Type B pancreatic cell (in vitro differentiated cells): ENCODE measurements at places on chromosomes 1 and 21. TPM values are rescaled to one million over a fixed set of nuclear protein-coding genes. Genes with fewer than 3 reads are reported as not detected.

DNA sequence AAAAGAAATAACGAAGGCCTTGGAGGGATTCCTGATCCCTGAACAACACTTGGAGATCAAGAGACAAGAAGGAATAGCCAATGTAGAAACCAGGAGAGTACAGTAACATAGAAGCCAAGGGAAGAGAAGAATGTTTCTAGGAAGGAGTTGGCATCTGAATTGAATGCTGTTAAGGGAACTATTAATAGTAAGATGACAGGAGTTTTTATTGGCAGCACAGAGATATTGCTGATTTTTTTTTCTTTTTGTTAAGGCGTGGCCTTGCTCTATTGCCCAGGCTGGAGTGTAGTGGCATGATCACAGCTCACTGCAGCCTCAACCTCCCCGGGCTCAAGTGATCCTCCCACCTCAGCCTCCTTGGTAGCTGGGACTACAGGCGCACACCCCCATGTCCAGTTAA, 9.6 kb upstream of the SFT2D2 start:
- no peak for DNase-seq

- DNase-seq: no peak
Measured at GRCh38 chr1:237763137-237763536, 127.6 kb downstream of the ZP4 start.

- no peak for DNase-seq
Measured at GRCh38 chr1:206449565-206449964, 20.7 kb upstream of the IKBKE start.

- DNase-seq: no peak
Measured at GRCh38 chr21:43786300-43786806, 3.0 kb upstream of the RRP1 start.

DNA sequence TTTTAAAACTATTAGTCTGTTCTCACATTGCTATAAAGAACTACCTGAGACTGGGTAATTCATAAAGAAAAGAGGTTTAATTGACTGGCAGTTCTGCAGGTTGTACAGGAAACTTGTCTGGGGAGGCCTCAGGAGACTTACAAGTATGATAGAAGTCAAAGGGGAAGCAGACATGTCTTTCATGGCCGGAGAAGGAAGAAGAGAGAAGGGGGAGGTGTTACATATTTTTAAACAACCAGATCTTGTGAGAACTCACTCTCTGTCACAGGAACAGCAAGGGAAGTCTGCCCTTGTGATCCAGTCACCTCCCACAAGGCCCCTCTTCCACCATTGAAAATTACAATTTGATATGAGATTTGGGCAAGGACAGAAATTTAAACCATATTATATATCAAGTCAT, 55.9 kb downstream of the CLIC4 start:
- no peak for DNase-seq

- DNase-seq: no peak
Measured at GRCh38 chr21:37405629-37406028, 39.1 kb downstream of the DYRK1A start.

DNA sequence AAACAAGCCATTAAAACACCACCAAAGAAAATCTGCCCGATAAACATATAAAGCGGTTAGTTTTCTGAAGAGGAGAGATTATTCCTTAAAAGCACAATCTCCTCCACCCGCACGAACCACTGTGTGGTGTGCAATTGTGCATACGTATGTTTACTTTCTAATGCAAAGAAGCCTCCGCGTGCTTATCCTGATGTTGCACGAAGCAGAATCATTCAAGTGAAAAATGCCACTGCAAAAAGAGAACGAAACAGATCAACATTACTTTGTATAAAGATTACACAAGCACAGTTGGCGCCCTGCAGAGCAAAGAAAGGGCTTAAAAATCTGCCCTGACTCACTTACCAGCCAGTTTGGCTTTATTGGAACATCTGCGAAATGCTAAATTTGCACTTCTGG, 166.8 kb downstream of the ZNF281 start:
- DNase-seq: no peak

DNA sequence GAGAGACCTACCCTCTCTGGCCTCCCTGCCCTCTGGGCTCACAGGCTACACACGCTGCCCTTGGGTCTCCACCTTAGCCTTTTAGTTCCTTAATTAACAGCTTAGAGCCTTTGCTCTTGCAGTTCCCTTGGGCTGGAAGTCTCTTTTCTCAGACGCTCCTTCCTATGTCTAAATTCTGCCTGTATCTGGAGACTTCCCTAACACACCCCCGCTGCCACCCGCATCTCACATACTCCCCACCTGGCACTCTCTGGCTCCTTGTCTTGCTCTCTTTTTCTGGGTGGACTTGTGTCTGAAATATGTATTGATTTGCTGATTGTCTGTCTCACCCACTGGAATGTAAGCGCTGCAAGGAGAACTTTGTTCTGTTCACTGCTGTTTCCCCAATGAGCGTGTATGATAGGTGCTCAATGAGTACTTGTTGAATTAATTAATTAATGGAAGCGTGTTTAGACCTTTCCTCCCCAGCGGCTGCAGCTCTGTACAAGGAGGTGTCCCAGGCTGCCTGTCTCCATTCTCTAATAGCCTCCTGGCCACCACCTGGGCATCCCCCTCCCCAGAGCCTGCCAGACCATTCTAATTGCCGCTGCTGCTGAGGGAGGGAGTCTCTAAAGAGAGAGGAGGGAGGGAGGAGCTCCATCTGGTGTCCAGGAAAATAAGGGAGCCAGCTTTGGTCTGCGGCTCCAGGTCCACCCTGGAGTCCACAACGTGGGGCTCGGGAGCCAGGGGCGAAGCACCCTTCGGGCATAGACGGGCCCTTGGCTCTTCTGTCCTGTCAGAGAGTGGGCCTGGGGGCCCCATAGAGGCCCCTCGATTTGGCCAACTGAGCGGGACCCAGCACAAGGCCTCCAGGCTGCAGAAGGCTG, 95.4 kb downstream of the RNF220 start:
- no peak for DNase-seq

GRCh38 chr1:17802945-17803344, 47.8 kb downstream of the ACTL8 start:
- no peak for DNase-seq

DNA sequence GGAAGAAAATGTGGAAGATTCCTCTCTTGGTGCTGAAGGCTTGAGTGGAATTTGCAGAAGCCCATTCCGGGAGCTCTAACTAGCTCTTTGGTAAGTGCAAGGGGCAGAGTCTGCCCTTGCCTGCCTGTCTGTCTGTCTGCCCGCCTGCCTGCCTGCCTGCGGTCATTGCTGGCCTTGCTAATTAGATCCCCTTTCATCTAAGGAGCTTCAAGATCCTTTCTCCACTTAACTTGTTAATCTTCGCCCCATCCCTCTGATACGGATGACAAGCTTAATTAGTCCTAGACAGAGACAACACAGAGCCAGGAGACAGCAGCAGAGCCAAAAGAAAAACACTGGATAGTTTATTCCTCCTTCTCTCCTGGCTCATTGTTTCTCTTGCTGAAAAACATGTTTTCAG, 80.2 kb upstream of the GADD45A start:
- no peak for DNase-seq

- DNase-seq: no peak
Measured at GRCh38 chr1:159011751-159012150, 2.0 kb downstream of the IFI16 start.

- DNase-seq: no peak
Measured at GRCh38 chr1:157852476-157852875, 10.9 kb upstream of the CD5L start.

DNA sequence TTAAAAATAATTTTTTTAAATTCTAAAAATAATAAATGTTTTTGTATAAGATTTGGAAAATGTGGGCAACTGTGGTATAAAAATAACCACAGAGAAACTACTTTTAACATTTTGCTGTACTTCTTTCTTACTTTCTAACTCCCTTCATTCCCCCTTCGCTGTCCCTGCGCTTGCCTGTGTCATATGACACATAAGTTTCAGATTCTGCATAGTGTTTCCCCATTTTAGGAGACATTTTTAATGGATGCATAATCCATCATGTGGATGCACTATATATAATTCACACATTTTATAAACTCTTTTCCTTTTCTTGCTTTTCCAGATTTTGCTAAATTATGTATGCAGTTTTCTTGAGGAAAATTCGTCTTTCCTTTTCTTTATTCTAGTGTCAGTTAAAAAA, 16.3 kb downstream of the ATG4C start:
- DNase-seq: no peak

DNA sequence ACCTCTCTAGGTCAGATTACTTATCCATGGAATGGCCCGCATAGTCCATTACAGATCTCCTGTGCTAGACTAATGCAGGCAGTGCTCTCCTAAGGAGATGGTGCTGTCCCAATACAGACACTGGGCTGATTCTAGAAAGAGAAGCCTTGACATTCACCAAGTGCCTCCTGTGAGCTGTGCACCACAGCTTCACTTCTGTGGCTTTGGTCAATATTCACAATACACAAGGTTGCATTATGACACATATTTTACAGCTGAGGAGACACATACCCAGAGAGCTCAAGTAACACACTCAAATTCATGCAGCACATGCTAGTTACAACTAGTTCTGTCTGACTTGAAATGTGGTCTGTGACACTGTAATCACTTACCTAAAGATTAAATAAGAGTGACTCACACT, 59.4 kb upstream of the LRRC8B start:
- no peak for DNase-seq

- peak; percentile 78 for DNase-seq
Measured at GRCh38 chr1:54542120-54542961, 5.7 kb upstream of the ACOT11 start.

DNA sequence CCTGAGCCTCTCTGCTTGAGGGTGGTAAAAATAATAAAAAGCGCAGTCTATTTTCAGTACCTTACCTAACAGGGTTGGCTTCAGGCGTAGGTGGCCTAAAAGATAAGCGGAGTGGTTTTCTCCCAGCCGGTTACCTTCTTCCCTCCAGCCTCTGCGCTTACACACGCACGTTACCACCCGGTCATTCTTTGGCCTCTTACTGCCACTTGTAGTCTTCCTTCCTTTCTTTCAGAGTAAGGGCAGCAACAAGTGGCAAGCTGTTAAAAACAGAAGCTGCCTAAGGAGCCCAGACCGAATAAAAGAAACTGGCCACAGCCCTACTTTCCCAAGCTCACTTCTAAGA, 35.4 kb downstream of the CLCA1 start:
- DNase-seq: no peak

- DNase-seq: no peak
Measured at GRCh38 chr1:19708567-19709110, 44.0 kb downstream of the HTR6 start.

DNA sequence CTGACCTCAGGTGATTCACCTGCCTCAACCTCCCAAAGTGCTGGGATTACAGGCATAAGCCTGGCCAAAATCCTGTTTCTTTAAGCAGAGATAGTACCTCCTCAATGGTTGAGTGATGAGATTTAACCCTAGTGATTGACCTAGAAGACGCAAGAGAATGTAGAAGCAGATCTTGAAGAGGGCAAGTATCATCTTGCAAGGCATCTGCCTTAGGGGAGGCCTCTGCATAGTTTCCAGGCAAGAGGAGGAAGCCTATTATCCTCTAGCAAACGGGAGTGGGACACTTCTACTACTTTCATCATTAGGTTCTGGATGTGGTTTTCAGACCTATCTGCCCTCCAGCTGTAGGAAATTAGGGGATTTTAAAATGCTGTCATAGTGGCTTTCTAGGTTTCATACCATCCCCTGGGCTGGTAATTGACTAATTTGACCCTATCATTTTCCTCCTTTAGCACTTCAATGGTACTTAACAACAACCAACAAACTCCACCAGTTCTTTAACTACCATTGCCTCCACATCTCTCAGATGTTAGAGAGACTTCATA, 10.0 kb upstream of the TRIM62 start:
- no peak for DNase-seq

- no peak for DNase-seq
Measured at GRCh38 chr1:233655301-233655740, 41.4 kb downstream of the KCNK1 start.

DNA sequence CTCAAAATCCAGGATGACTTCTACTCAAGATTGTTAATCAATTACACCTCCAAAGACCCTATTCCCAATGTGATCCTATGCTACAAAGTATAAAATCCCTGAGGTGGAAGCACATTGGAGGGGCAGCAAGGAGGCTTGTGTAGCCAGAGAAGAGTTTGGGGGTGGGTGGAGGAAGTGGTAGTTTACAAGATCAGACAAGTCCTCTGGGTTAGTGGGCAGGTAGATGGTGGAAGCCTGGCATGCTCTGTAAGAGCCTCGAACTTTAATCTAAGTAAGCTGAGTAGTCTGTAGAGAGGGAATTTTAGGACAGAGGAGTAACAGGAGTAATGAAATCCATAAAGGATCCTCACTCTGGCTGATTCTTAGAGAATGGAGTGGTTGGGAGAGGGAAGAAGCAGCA, 65.0 kb upstream of the KCTD3 start:
- DNase-seq: no peak

TNFSF4 gene
- total RNA-seq: 0.58 and 0.93 TPM in 2 replicates

ZBTB37 gene
- 11.5 and 14.6 TPM in 2 replicates for total RNA-seq

ESRRG gene
- 20.7 and 26.2 TPM in 2 replicates for total RNA-seq

COL8A2 gene
- 0.14 and 2.5 TPM in 2 replicates for total RNA-seq

CAMK1G gene
- total RNA-seq: 2.0 and 9.4 TPM in 2 replicates

NEGR1 gene
- total RNA-seq: 22.4 and 22.5 TPM in 2 replicates
